ENCODE measurements at places on chromosomes 11 and 22.

DNA sequence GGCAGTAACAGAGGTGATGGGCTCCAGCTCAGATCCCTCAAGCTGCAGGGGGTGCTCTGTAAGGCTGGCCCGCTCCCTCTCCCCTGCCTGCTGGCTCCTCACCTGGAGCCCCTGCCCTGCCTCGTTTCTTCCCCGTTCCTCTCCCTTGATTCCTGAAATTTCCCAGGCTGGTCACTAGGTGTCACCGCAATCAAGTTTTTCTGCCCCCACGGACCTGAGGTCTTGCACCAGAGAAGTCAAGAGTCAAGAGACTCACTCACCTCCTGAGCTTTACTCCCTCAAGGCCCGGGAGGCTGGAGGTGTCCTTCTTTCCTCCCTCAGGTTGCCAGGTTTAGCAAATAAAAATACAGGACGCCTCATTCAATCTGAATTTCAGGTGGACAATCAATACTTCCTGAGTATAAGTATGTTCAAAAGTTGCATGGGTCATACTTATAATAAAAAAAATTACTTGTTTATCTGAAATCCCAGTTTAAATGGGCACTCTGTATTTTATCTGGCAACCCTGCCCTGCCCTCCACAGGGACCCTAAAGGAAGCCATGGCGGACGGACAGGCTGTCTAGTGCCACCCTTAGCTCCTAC, 69.2 kb downstream of the SCUBE1 start:
- DNase-seq, result peak; percentile 50

- no peak for DNase-seq
Measured at GRCh38 chr11:134999590-134999989, 587.5 kb upstream of the B3GAT1 start.

DNA sequence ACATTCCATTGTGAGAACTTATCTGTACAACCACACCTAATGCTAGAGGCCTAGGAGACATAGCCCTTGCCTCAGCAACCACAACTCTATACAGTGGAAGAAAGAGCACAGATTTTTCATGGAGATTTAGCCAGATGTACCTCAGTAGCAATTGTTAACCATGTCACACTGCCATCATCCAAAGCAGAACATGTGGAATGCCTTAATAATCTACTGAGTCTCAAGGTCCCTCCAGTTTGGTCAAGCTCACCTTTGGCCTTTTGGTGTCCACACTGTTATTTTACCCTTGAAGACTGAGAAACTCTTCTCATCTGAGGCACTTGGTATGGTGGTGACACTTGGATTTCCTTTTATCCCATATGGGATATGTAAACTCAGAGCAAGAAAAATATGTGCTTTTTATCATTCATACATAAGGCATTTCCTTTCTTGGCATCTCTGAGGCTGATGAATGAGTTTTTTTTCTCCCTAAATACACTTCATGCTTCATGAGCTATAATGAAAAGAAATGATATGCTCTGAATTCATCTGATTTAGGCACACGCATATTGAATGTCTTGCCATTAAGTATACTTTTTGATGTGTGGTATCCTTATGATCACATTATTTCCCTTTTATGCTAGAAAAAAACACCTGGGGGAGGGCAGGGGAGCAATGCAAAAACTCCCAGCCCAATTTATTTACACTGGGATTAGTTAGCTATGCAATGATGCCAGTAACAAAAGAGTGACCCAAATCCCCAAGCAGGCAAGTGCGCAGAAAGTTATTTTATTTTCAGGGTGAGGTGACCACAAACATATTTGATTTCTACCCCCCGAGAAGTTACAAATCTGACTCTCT, 63.3 kb upstream of the ME3 start:
- DNase-seq, result no peak

DNA sequence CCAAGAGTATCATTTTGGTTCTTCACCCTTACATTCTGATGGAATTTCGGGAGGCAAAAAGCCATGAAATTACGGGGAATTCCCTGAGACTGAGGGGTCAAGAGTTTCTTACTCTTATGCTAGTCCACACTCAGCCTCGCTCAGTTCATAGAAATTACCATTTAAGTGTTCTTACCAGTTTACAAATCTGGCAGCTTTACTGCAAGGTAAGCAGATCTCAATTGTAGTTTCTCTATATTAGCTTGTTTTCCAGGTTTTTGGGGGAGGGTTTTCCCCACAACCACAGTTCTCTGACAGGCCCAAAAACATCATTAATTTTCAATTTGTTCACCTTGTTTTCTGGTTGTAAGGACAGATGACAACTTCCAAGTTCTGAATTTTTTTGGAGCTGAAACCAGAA, 1028.4 kb downstream of the FAM181B start:
- DNase-seq, result no peak

GRCh38 chr22:41925783-41926460, 684 bp downstream of the TNFRSF13C start:
- DNase-seq, result peak; percentile 76

DNA sequence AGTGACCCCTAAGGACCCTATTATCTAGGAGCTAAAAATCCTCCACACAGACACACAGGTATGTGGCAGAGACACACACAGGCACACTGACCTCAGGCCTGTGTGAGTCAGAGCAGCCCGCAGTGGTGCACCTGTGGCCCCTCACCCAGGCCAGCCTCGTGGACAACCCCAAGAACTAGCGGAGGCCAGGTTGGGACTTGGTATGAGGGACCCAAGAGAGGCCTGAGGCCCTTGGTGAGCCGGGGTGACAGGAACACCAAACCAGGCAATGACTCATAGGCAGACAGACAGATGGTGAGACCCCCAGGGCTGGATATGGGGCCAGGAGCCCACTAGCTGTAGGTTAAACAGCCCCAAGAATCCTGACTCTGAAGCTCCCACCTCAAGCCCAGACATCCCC, 6.0 kb downstream of the CASTOR1 start:
- no peak for DNase-seq

- no peak for DNase-seq
Measured at GRCh38 chr11:35525501-35526175, at the start of gene PAMR1. Gene PAMR1, minus strand, starts transcription at chr11:35525616. Its CDS starts 31 bp downstream, at chr11:35525585.

GRCh38 chr11:3929232-3929631, 73.8 kb downstream of the STIM1 start:
- no peak for DNase-seq

DNA sequence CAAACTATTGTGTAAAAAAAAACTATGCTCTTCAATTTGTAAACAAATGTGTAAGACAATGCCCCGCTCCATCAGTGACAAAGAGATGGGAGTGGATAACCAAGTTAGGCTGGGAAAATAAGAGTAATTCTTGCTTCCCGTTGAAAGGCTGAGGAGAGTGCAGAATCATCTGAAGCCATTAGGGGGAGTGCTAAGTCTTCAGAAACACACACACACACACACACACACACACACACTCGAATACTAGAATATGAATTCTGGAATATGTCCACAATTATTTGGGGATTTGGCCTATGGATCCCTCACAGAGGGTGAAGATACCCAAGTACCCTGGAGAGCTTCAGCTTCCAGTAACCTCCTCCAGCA, 27.8 kb upstream of the ROBO3 start:
- DNase-seq, result peak; percentile 20

GRCh38 chr11:93525601-93526345, 17.4 kb downstream of the SMCO4 start:
- DNase-seq, result no peak

GRCh38 chr11:112793416-112793815, 167.8 kb upstream of the NCAM1 start:
- no peak for DNase-seq

- no peak for DNase-seq
Measured at GRCh38 chr22:32839831-32840584, 38.5 kb downstream of the TIMP3 start.

DNA sequence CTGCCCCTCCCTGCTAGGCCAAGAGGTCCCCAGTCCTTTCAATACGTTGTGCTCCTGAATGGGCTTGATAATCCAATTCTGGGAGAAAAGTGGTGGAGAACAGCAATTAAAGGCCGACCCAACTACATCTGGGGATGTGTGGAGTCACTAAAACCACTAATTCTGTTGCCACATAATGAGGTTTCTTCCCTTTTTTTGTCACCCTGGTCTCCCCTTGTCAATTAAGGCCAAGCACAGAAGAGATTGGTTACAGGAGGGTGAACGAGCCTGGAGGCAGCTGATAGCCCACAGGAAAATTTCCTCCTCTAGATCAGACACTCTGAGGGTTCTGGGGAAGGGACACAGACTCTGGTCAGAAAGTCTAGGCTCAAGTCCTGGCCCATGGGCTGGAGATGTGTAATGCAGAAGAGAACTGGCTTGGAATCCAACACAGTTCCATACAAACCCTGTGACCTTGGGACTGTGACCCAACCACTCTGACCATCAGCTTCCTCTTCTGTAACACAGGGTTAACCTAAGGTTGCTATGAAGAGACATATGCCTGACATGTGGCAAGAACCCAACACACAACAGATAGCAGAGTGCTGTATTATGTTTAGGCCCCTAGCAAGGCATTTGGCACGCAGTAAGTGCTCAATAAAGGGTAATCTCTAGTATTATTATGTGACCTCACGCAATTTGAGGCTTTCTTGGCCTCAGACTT, 146.4 kb downstream of the CHST1 start:
- no peak for DNase-seq

Measured in NCI-H1436 (cell line).